AG04450 (cell line): ENCODE measurements at places on chromosomes 16 and 17.

- DNase-seq = no peak
Observed at GRCh38 chr16:30786936-30787612, at the start of gene ZNF629. Gene ZNF629 (minus strand): TSS chr16:30787205. CDS start chr16:30784482, 2,723 bp downstream.

- no peak for DNase-seq
Observed at GRCh38 chr16:46613352-46613751, 7.8 kb downstream of the SHCBP1 start.

- no peak for DNase-seq
Observed at GRCh38 chr16:67842509-67843342, 606 bp downstream of the THAP11 start.

DNA sequence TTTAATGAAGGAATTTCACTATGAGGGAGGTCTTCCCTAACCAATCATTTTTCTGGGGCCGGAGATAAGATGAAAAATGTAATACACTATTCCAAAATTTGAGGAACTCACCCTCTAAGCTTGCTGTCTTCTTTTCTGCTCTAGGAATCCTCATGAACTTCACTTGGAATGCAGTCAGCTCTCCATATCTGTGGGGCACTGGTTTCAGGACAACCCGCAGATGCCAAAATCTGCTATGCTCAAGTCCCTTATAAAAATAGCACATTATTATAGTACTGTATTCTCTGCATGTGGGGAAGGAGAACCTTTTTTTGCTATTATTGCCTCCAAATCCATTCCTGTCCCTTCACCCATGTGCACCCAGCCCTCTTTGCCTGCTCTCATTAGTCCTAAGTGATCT lies 146.0 kb downstream of the ABCA8 start:
- no peak for DNase-seq

- peak; percentile 85 for DNase-seq
Observed at GRCh38 chr17:58351831-58352595, at the start of gene SUPT4H1. Gene SUPT4H1 (minus strand): TSS chr17:58352201. CDS start chr17:58352135, 66 bp downstream.
